ENCODE measurements at places on chromosomes 6 and 20. TPM values are rescaled to one million over a fixed set of nuclear protein-coding genes. Genes with fewer than 3 reads are reported as not detected.

RGS17 gene
- 0.78 TPM for total RNA-seq

GSTA2 gene
- total RNA-seq: not detected

FAM83B gene
- 22.2 TPM for total RNA-seq

CTCFL gene
- not detected for total RNA-seq

UBE2C gene
- total RNA-seq: 189 TPM

CST8 gene
- not detected for total RNA-seq

PDYN gene
- total RNA-seq: not detected

TREM2 gene
- total RNA-seq: not detected

CDH26 gene
- total RNA-seq: 1.1 TPM

SYCP2 gene
- 56.0 TPM for total RNA-seq

PKIB gene
- total RNA-seq: 11.8 TPM

Data from Calu3 (cell line).